ENCODE measurements at places on chromosomes 4 and X. TPM values are rescaled to one million over a fixed set of nuclear protein-coding genes. Genes with fewer than 3 reads are reported as not detected.

DNA sequence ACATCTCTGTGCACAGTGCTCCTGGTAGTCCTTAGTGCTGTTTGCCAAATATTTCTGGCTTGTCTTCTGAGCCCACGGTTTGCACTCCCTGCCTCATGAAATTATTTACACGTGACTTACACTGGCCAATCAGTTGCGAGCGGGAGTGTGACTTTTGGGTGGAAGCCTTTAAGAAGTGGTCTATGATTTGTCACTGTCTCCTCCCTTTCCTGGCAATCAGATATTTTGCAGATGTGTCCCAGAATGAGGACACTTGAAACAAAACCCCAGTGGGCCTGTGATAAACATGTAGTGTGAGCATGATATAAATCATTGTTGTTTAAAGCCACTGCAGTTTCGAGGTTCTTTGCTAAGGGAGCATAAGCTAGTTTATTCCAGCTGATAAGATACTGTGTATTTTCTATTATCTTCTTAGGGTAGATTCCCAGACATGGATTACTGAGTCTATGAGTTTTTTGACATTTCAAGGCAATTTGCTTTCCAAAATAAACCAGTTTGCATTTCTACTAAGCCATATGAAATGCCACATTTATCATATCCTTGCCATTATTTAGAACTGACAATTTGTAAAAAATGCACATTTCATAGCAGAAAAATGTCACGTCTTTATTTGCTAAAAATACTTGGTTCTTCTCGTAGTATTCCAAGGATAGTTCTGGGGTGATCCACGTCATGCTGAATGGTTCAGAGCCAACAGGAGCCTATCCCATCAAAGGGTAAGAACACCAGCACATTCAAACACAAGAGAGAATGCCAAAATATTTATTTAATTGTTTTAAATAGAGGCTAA is 12.0 kb downstream of the BST1 start:
- DNase-seq = no peak

DNA sequence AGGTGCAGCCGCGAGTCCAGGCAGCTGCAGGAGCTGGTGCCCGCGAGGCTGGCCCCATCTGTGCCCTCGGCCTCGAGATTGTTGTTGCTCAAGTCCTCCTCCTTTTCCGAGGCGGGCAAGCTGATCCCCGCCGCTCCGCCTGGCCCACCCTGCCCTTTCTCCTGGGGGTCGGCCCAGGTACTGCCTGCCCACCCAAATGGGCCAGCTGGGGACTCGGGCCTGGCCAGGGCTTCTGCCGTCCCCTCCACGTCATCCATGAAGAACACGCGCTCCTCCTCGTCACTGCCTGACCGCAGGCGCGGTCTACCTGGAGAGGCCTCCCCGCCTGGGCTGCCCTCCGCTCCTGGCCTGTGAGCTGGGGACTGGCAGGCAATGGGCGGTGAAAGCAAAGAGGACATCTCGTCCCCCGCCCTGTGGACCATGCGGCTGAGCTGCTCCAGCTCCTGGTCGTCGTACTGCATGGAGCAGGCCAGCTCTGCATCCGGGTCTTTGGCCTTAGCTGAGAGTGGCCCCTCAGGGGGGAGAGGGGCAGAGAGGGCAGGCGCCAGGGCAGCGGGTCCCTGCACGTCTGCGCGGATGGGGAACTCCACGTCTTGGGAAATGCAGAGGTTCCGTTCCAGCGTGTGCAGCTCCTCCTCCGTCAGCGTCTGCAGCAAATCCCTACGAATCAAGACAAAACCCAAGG is 43.1 kb upstream of the MXD4 start:
- no peak for DNase-seq

DNA sequence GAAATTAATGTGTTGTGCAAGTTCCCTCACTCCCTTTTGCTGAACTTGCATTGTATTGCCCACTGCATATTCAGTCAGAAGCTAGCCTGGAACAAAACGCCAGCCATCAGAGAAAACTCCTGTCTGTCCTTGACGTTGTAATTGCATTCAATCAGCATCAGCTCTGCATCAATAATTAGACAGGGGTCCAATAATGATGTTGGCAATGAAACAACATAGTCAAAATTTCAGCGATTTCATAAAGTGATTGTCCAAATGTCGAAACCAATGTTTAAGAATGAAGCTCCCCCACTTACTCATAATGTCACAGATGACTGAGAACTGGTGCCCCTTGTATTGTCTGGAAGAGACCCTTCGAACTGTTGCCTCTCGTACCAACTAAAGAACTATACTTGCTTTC is 504.2 kb upstream of the TENM3 start:
- DNase-seq = no peak

GRCh38 chrX:155242300-155242699 is 22.0 kb downstream of the RAB39B start:
- DNase-seq = no peak

DNA sequence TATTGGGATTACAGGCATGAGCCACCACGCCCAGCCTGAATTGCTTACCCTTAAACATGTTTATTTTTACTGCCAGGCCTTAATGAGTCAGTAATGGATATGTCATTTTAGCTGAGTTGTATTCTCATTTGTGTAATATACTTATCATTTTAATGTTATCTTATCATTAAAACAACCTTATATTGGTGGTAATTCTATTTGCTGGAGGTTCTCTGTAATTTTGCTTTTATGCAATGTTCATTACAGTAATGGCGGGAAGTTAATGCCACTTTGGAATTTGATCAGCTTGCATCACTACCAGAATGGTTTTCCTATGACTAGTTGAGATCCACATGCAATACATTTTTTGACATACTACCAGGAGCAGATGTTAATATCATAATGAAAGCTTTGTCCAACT is 6.3 kb upstream of the PGAM4 start:
- no peak for DNase-seq

- no peak for DNase-seq
Measured at GRCh38 chrX:45781901-45782553, 581.4 kb upstream of the DIPK2B start.

GRCh38 chr4:13262816-13263215 is 221.3 kb downstream of the RAB28 start:
- no peak for DNase-seq

The FHIP1A gene
- 1.3 TPM for total RNA-seq

All from glomerular endothelial cell (primary cell).